ENCODE measurements at places on chromosomes 11 and 22.

DNA sequence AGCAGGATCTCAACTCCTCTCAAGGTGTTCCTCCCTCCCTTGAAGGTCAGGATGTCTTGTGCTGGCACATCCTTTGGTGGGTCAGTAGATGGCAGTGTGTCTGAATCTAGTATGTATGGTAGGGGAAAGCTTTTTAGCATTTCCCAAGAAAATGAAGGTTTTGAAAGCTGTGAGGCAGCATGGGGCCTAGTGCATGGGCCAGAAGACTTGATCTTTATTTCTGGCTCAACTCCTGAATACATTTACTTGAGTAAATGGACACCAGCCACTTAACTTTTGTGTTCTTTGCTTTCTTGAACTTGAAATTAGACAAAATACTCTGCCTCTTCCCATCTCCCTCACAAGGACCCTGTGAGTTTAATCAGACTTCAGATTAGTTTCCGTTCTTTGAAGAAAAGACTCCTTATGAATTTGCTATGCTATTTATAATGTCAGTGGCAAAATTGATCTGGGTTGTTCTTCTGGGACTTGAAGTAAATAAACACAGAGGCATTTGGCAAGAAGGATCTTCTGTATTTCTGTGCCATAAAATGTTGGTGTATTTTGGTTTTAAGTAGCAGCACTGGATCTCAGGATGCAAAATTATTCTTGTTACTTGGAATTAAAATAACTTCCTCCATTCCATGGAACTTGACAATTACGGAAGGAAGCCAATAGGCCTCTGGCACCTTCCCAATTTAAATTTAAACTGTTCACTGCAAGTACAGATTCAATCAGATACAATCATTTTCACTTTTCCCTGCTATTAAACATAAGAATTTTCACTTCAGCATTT is 288.8 kb downstream of the CASP12 start:
- no peak for DNase-seq

DNA sequence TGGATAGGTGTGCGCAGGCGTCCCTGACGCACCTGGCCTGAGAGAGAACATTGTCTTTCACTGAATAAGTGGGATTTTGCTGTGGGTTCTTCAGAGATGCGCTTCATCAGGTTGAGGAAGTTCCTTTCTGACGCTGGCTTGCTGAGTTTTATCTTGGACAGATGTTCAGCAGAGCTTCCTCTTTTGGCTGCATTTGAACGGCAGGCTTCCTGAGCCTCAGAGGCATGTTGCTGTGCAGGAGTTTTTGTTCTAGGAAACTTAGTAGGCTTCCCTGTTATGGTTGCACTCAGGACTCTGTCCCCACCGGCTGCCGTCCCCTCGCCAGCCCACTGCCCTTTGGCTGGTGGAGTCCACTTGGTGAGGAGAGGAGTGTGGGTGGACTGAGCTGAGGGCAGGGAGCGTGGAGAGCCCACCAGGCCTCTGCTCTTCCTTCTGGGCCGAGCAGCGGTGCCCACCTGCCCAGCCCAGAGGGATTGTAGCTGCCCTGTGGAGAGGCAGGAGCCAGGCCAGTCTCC is 17.2 kb downstream of the FRMD8 start:
- no peak for DNase-seq

DNA sequence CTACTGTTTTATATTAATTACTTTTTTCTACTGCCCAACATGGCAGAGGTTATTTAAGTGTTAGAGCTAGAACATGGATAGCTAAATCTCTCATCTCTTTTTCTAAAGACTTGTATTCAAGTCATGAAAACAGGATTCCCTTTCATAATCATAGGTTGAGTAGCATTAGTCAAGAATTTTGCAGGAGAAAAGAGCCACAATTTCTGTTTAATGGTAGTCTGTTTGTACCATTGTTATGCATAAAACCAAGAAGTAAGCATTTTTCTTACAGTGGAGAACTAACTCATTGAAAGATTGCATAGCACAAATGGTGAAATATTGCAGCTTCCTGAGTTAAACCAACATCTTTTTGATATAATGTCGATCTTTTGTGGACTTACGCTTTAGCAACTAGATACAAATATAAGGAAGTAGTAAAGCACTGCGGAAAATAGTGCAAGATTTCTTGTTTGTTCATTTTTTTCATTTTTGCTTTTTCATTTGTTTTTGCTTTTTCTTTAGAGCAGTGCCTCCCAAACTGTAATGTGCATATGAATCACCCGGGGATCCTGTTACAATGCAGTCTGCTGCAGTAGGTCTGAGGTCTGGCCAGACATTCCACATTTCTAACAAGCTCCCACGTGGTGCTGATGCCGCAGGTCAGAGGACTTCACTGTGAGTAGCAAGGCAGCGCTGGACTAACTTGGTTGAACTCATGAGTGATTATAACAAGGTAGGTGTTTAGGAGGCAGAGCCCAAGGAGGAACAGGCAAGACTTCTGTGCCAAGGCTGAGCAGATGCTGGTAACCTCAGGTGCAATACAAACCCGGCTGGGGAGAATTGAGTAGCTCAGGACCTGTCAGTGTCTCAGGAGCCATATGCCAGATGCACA is 4.6 kb downstream of the ETS1 start:
- DNase-seq, result no peak

GRCh38 chr22:38871360-38872171 is 450 bp downstream of the CBX6 start:
- no peak for DNase-seq

DNA sequence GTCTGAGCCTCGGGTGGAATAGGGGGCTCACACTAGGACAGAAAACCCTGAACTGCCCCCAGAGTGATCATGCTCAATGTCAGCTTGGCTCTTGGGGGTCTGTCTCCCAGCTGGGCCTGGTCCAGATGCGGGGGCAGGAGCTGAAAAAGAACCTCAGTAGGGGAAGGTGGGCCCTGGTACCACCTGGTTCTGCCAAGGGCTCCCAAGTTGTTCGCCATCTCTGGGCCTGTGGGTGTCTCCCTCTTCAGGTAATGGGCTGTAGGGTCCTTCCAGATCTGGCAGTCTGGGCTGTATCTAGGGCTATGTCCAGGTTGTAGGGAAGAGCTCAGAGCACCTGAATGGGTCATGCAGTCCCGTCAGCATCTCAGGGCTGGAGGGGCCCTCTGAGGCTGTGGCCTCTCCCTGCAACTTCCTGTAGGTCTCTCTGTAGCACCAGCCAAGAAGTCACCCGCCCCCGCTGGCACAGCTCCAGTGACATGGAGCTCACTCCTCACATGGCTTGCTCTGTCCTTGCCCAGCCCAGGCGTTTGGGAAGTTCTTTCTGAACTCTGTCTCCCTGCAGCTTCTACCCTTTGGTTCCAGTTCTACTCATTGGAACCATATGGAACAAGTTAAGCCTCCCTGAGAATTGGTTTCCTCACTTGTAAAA is 33.0 kb upstream of the SOX10 start:
- no peak for DNase-seq

GRCh38 chr11:8545698-8546366 is 48.2 kb downstream of the STK33 start:
- DNase-seq, result no peak

Data from NCI-H187 treated with DMSO at 0.1 percent for 48 hours (cell line).